RWPE2 (cell line): ENCODE measurements at places on chromosomes 3 and 15.

DNA sequence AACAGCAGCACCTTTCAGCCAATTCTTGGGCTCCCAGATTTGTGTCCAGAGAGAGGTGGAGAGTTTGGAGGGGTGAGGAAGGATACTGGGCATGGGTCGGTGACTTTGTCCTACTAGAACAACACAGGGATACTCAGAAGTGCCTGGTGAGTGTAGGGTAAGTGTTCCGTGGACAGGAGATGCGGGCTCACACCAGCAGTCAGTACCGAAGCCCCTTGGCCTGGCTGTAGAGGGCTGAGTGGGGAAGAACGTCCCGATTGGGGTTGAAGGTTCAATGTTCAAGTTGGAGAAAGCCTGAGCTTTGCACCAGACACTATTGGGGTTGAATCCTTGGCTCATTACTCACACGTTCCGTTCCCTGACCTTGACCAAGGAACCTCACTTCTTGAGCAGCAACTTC lies 40.8 kb upstream of the SLC6A11 start:
- no peak for DNase-seq

DNA sequence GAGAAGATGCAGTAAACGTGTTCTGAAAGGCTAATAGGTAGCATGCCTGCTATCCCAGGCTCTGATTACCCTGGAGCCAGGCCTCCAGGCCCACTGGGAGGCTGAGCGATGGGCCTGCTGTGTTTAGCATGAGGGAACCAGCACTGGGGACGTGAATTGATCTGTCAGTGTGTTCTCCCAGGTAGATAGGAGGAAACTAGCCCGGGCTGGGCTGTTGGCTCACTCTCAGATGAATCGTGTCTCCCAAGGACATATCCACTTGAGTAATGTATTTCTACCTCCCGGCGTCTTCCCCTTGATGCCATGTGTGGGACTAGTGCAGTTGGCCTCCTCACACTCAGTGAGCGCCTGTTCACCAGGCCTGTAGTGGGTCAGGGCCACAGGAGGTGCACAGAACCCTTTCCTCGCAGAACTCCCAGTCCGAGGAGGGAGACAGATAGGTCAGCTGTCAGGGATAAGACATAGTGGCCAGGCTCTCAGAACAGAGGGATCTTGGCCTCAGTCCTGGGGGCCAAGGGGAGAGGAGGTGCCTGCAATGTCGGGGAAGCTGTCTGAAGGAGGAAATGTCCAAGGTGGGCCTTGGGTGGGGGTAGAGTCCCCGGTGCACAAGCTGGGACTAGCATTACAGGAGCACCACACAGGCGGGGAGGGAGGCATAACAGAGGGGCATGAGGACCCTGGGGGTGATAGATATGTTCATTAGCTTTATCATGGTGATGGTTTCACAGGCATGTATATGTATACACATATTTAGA lies 111.7 kb downstream of the DNAJB8 start:
- no peak for DNase-seq

DNA sequence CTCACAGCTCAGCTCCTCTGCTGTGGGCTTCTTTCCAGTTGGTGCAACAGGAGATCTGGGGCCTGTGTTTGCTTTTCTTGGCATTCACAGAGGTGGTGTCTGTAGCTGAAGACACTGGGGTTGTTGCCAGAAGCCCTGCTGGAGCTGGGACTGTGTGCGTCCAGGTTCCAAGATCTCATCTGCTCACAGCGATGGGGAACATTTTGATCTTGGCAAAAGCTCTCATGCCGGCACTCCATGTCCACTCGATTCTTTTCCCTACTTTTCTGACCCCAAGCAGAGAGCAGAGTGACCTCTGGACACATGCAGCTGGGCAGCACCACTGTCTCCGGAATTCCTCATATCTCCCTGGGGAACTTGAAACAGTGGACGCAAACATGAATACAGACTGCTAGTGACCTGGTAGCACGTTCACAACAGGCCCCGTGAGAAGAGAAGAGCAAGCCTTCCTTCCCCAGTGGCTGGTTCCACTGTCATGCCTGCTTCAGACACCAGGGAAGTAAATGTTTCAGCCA lies 36.1 kb upstream of the MECOM start:
- DNase-seq: no peak

DNA sequence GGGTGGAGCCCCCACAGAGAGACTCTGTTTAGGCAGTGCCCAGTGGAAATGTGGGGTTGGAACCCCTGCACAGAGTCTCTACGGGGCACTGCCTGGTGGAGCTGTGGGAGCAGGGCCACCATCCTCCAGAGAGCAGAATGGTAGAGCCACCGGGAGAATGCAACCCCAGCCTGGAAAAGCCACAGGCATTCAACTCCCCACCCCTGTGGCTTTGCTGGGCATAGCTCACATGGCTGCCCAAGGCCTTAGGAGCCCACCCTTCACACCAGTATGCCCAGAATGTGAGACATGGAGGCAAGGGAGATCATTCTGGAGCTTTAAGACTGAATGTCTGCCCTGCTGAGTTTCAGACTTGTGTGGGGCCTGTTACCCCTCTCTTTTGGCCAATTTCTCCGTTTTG lies 19.0 kb upstream of the CHCHD6 start:
- no peak for DNase-seq

GRCh38 chr3:184574515-184575417 lies 13.2 kb downstream of the EPHB3 start:
- DNase-seq: no peak

DNA sequence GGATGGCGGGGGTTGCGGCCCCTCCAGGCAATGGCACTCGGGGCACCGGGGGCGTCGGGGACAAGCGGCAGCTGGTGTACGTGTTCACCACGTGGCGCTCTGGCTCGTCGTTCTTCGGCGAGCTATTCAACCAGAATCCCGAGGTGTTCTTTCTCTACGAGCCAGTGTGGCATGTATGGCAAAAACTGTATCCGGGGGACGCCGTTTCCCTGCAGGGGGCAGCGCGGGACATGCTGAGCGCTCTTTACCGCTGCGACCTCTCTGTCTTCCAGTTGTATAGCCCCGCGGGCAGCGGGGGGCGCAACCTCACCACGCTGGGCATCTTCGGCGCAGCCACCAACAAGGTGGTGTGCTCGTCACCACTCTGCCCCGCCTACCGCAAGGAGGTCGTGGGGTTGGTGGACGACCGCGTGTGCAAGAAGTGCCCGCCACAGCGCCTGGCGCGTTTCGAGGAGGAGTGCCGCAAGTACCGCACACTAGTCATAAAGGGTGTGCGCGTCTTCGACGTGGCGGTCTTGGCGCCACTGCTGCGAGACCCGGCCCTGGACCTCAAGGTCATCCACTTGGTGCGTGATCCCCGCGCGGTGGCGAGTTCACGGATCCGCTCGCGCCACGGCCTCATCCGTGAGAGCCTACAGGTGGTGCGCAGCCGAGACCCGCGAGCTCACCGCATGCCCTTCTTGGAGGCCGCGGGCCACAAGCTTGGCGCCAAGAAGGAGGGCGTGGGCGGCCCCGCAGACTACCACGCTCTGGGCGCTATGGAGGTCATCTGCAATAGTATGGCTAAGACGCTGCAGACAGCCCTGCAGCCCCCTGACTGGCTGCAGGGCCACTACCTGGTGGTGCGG lies 1.9 kb downstream of the CHST2 start:
- peak; percentile 60 for DNase-seq

- no peak for DNase-seq
Measured at GRCh38 chr3:73068419-73068818, 7.0 kb downstream of the EBLN2 start.

GRCh38 chr15:92087211-92087610 lies 233.7 kb downstream of the SLCO3A1 start:
- DNase-seq: no peak

DNA sequence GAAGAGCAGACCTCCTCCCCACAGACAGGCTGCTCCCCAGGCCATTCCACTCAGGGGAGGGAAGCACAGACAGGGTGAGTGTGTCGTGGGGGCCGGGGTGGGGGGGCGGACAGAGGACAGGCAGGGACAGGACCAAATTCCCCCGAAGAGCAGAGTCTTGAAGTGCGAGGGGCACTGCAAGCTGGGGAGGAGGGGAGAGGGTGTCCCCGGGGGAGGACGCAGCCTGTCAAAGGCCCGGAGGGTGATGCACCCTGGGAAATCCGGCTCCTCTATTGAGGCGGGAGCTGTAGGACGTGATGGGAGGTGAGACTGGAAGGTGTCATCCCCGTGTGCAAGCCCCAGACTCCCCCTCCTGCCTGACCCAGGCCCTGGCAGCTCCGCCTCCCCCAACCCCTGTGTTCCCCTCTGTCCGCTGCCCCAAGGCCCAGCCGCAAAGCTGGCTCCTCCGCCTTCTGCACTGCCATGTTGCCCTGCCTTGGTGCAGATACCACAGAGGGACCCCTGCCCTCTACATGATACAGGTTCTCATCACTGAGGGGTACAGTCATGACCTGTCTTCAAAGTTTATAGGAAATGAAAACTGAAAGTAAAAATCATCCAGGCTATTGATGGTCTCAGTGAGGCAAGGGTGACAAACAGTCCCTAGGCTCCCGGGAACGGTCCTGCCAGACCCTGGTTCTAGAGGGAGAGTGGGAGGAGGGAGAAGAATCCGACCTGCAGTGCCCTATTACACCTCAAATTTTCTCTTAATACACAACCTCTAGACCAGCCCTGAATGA lies 76.3 kb upstream of the IQSEC1 start:
- no peak for DNase-seq

DNA sequence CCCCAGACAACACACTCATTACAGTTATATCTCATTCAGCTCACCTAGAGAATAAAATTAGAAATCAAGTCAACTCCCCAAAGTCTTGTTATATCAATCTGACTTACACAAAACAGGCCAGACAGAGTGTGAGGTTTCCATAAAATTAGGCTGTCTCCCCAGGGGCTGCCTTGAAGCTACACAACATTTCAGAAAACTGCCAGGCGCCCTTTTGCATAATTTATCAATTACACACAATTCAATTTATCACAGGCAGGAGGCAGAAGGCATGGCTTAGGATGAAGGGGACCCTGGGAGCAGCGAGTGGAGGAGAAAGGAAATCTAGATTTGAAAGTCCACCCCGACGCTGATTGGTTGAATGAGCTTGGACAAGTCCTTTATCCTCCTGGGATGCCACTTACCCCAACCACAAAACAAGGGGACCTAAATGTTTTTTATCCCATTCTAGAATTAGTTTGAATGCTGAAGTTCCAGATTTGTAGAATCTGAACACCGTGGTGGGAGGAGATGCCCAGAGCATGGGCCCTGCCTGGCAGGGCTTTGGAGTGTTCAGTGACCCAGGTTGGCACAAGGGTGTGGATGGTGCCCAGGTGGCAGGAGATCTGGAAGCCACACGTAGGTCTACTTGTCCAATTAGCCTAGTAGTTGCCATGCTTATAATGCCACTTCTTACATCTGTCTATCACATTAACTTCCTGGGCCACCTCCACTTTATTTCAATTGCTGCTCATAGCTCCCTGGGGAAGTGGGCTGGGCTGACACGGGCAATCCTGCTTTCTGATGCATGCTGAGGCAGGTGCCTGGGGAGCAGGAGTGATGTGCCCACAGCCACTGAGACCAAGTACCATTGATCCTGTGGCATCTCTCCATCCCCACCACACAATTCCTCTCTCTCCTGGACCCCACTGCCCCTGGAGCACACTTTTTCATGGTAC lies 119.8 kb upstream of the TLE3 start:
- peak; percentile 46 for DNase-seq

DNA sequence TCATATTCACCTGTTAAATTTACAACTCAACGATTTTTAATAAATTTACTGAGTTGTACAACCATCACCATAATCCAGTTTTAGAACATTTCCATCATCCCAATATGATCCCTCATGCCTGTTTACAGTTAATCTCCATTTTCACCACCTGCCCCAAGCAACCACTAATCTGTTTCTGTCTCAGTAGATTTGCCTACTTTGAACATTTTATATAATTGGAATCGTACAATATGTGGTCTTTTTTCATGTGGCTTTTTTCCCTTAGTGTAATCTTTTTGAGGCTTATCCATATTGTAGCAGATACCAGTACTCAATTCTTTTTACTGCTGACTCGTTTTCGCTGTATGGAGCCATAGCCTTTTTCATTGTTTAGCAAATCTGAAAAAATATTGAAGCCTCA lies 123.3 kb upstream of the STT3B start:
- DNase-seq: no peak

GRCh38 chr15:85649372-85649771 lies 145.4 kb downstream of the KLHL25 start:
- no peak for DNase-seq

- no peak for DNase-seq
Measured at GRCh38 chr3:110575702-110576101, 495.9 kb upstream of the NECTIN3 start.

- no peak for DNase-seq
Measured at GRCh38 chr15:64423970-64424369, 36.3 kb downstream of the TRIP4 start.

- no peak for DNase-seq
Measured at GRCh38 chr15:90047956-90048575, 46.9 kb downstream of the ZNF710 start.

DNA sequence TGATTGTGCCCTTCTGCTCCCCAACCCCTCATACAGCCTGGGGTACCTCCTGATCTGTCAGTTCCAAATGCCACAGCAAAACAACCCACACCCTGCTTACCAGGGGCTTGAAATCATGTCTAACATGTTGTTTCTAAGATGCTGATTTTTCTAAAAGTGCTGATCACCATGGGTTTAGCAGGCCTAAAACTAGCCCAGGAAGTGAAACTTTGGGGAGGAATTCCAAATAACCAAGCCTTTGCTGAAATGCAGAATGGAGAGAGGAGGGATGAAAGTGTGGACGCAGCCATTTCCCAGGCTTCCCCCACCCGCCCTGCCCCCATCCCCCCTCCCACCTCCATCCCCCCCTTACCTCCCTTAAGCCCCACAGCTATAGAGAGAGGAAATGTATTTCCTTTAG lies 2.0 kb upstream of the HRH1 start:
- no peak for DNase-seq

DNA sequence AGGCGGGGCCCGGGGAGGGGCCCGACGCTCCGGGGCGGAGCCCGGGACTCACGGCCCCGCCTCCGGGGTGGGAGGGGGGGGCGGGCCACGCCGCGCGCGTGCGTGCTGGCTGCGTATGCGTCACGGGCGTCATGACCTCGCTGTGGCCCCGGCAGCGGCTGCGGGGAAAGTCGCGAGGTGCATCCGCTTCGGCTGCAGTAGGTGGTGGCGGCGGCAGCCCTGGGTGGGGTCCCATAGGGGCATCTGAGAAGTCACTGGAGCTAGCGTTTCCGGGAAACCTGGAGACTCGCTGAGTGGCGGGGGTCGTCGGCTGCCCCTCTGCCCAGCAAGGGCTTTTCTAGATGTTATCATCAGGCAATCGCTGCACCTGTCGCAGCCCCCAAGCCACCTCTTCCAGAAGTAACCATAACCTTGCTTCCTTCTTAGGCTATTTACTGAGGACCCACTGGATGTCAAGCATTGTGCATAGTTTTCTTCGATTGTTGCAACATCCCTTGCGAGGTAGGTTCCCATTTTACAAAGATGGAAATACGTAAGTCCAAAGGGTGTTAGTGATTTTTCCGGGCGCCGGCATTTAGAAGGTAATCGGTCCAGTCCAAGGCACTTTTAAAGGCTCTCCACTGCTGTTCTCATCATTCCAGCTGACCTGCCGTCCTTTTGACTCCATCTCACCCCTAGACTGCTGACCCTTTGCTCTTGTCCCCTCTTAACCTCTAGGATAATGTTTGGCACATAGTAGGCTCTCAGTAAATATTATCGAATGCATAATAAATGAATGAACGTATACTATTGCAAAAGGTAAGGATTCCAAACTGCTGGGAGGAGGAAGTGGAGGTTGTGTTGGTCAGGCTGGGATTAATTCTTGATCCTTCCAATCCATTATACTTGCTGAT lies at the start of gene GDPGP1:
Gene GDPGP1 (plus strand): TSS at position 114 of the 893 bp plus-strand sequence. CDS start 6,700 bp downstream, outside the sequence.
- no peak for DNase-seq

GRCh38 chr3:169147238-169148008 lies 516.1 kb downstream of the MECOM start:
- DNase-seq: peak; percentile 64
